ENCODE measurements at places on chromosomes 6 and 20.

DNA sequence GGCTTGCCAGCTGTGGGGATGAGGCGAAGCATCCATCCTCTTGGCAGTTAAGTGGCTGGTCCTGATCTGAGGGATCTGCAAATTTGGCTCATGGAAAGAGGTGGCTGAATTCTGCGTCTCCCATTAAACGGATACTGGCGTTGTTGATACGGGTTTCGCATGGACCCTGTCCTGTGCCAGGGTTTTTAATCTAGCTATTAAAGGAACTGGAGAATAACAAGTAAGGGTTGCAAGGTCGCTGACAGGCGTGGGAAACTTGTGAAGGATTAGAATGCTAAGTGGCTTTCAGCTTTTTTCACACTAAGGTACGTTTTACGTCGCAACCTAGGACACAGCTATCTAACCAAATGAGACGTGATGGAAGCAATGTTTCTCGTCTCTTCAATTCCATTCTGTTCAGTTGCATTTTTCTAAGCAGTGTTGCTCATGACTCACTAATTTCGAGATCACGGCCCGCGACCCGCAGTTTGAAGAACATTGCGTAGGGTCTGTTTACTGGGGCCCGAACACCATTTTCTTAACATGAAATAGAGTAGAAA, 852 bp downstream of the GMNN start:
- DNase-seq, result no peak

DNA sequence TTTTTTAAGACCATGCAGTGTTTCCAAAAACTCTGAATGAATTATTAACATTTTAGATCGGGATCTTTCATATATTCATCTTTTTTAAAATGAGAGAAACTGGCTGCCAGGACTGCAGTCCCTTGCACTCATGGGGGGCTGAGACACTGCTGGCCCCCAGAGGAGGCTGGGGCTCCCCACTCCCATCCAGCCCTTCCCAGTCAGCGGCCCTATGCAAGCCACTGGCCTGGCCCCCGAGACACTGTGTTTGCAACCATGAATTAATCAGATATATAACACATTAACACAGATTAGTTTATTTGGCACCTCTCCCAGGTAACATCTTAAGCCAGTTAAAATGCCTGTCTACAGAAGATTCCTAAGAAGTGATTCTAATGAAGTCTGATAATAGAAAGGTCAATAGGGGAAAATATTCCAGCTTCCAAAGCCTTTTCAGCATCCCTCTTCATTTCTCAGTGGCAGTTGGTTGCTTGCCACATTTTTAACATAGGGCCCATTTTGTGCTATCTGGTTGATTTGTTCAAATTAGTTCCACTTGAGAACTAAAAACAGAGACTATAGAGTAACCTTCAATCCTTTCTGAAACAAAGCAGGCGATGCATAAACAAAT, 184.4 kb upstream of the FBXL4 start:
- DNase-seq, result no peak

- no peak for DNase-seq
These were observed 132.7 kb downstream of the FYN start for GRCh38 chr6:111740506-111740905.

- peak; percentile 40 for DNase-seq
These were observed 3.0 kb downstream of the E2F3 start for GRCh38 chr6:20404641-20405032.

GRCh38 chr20:914727-915498, 1.2 kb downstream of the ANGPT4 start:
- DNase-seq, result no peak

DNA sequence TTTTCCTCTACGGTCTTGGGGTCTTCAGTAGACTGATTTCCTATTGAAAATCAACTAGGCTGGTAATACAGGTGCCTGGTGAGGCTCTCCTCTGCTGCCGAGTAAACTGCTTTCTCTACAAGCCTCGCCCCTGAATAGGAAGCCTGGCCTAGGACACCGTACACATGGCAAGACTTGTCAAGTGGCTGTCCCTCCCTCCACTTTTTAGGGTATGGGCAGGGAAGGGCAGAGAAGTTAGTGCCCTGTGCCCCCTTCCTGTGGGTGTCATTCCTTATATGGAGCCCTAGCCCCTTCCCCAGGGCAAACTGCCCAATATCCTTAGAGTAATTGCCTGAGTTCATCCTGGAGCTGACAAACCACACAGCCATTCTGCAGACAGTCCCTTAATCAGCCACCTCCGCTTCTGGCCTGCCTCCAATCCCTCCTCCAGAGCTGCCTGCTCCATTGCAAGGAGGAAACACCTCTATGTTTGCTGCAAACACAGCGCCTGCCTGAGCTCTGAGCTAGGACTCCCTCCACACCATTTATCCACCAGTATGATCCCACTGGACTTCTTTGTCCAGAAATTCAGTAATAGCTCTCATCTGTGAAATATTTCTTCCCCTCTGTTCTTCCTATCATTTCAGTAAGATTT, 93.1 kb downstream of the CHD6 start:
- no peak for DNase-seq

DNA sequence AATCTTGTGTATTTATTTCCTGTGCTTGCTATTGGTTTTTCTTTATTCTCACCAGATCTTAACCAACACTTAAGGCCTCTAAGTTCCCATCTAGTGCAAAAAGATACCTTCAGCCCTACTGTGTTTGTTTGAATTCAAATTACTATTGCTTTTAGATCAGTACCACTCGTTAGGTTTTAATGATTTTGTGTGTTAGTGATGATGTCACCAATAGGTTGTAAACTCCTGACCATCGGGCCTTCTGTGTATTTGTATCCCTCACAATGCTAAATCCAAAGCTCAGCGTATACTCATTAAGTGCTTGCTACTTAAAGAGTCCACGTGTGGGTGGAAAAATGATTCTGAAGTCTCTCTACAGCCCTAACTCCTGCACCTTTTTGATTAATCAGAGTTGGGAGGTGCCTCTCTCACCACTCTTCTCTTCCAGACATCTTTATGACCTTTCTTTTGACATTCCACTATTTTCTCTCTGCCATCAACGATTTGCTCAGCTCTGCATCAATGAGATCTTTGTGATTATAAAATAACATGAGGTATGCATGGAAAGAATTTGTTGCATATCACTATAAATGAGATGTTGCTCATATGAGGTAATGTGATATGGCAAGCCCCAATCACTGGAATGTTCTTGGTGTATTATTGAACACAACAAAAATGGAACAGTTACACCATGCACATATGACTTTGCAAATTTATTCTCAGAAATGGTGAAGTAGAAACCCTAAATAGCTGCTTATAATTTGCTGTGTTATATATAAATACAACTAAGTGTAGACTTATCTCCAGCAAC, 55.1 kb upstream of the LAMA2 start:
- DNase-seq, result no peak

- DNase-seq, result no peak
These were observed 7.4 kb upstream of the KIF16B start for GRCh38 chr20:16580620-16581019.

DNA sequence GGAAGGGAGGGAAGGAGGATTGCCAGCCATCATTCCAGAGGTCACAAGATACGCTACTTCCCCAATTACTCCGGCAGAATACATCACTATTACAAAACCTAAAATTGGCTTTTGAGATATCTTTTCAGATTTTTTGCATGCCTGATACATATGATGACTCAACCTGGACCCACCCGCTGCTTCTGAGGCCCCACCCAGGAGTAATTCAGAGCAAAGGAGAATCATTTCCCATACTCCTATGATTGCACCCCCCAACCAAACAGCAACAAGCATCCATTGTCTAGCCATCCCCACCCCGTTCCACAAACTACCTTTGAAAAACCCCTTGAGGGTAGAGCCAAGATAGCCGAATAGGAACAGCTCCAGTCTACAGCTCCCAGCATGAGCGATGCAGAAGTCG, 163.5 kb upstream of the GJE1 start:
- no peak for DNase-seq

GRCh38 chr6:40733290-40733689, 146.1 kb upstream of the LRFN2 start:
- DNase-seq, result no peak

- DNase-seq, result no peak
These were observed 15.9 kb upstream of the SLC9A8 start for GRCh38 chr20:49796600-49797343.

- DNase-seq, result no peak
These were observed 27.9 kb downstream of the GSS start for GRCh38 chr20:34927736-34928135.

DNA sequence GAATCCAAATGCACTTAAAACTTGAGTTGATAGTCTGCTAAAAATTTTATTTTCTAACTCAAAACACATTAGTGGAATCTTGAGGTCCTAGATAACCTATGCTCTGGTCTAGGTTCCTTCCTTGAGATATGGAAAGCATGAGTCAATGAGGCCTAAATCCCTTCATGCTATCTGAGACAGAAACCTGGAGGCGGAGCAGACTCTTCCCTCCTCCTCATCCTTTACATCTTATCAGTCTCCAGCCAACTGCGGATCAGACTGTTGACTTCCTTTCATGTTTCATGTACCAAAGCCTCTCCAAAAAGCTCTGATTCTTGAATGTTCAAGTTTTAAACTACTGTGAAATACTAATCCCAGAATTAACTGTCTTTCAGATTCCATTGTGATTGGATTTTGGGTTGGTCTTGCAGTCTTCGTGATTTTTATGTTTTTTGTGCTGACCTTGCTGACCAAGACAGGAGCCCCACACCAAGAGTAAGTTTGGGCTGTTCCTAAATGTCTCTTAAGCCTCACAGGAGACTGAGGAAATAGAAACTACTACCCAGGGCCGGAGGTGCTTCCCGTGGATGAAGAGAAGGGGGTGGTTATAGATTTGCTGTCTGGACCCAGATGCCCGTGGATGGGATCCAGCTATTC, 29.1 kb downstream of the MRAP2 start:
- no peak for DNase-seq

- DNase-seq, result no peak
These were observed 186.2 kb upstream of the CDH4 start for GRCh38 chr20:61065853-61066252.

- no peak for DNase-seq
These were observed 146.6 kb downstream of the ZFAND3 start for GRCh38 chr6:37965964-37966676.

- no peak for DNase-seq
These were observed 18.9 kb downstream of the VPS52 start for GRCh38 chr6:33252759-33253158.

- no peak for DNase-seq
These were observed 28.6 kb upstream of the PBOV1 start for GRCh38 chr6:138246650-138247440.

- DNase-seq, result no peak
These were observed 65.4 kb downstream of the GPR6 start for GRCh38 chr6:110043366-110043994.

DNA sequence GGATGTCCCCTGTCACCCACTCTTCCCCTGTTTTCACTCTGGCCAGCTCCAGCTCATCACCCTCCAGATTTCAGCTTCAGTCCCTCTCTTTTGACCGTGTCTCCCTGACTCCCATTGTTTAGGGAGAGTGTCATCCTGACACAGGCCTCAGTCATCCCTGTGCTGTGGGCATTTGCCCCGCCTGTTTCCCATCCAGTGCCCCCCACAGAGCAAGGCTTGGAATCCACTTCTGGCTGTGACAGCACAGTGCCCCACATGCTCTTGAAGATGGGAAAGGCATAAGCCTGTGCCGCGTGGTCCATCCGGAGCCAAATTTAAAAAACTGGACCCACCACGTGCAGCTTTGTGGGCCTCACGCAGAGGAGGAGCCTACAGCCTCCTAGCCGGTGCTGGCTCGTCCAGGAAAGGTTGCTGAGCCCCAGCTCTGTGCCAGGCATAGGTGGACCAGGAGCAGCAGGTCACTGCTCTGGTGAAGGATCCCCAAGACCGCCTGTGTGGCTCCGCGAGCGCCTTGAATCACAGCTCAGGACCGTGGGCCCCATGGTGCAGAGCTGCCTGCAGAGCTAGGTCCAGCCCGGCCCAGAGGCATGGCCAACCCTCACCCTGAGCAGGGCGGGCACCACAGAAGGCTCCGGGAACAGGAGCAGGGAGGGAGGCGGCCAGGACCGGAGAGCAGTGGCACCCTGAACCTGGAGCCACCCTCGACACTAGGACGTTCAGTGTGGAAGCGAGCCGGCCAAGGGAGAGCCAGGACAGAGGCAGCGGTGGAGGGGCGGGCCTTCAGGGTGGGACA, 172.8 kb downstream of the CDH4 start:
- no peak for DNase-seq

DNA sequence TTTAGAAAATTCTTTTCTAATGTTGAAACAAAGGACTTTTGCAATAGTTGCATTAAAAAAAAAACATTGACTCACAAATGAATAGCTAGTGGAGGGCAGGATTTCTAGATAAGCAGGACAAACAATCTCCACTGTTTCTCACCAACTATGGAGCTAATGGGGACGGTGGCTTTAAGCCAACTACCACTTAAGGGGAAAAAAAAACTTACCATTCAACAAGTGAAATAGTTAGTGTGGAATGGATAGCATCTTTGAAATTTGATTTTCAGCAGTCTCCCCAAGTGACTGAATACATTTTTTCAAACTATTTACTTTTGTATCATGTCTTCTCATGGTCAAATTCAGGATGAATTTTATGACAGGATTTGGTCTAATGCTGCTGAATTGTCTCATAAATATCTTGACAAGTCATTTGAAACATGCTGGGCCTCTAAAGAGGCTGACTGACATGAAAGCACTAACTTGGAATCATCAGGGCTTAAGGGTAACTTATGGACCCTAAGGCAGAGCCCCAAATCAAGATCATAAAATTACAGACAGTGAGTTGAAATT, 100.5 kb downstream of the EYA4 start:
- no peak for DNase-seq

DNA sequence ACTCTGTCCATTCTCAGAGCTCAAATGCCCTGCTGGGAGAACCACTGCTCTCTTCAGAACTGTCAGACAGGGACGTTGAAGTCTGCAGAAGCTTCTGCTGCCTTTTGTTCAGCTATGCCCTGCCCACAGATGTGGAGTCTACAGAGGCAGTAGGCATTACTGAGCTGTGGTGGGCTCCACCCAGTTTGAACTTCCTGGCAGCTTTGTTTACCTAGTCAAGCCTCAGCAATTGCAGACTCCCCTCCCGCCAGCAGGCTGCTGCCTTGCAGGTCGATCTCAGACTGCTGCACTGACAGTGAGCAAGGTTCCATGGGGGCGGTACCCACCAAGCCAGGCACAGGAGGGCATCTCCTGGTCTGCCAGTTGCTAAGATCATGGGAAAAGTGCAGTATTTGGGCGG, 21.8 kb upstream of the UFL1 start:
- DNase-seq, result peak; percentile 21

- DNase-seq, result no peak
These were observed 271.1 kb downstream of the TFAP2C start for GRCh38 chr20:56900252-56900651.

DNA sequence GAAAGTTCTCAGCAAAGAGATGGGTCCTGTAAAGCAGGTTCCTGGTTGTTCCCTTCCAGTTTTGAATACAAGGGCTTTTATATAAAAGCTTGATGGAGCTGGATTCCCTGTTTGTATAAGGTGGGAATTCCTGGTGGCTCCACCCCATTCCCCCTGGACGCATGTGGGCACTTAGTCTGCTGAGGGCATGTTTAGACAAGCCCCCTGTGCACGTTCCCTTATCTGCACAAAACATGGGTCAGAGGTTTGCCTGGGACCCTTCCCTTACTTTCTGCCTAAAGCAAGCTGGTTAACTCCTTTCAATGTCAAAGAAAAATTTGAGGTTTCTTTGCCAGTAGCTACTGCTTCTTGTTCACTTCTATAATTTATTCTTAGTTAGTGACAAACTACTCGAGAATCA, 181.1 kb downstream of the BCKDHB start:
- DNase-seq, result no peak
